D721Med (cell line): ENCODE measurements at places on chromosomes 2 and 18.

DNA sequence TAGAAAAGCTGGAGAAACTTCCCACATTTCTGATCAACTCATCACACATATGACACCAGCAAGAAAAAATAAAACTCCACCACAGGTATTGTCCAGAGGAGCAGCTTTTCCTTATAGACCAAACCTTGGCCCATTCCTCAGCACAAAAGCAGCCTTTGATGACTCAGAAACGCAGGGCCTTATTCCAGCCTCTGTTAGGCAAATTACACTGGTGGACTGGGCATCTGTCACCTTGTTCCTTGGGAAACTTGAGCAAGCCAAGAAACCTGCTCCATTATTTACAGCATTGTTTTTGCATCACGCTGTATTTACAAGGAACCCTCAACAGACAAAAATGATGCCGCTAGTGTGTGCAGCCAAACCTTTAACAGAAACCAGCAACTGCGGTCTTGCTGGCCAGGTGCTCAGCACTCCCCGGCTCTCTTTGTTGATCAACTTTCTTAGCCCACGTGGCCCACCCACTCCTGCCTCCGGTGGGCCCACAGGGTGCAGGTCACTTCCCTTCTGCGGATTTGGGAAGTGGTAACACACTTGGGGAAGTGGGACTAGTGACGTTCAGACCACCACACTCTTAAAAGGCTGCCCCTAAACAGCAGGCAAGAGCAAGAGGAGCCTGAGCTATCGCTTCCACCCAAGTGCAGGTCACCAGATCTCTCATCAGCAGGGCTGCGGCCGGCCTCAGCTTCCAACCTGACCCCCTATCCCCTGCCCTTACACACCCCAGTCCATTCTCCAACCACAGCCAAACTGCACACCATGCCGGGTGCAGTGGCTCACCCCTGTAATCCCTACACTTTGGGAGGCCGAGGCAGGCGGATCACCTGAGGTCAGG lies 1.5 kb downstream of the AP1S3 start:
- no peak for DNase-seq

DNA sequence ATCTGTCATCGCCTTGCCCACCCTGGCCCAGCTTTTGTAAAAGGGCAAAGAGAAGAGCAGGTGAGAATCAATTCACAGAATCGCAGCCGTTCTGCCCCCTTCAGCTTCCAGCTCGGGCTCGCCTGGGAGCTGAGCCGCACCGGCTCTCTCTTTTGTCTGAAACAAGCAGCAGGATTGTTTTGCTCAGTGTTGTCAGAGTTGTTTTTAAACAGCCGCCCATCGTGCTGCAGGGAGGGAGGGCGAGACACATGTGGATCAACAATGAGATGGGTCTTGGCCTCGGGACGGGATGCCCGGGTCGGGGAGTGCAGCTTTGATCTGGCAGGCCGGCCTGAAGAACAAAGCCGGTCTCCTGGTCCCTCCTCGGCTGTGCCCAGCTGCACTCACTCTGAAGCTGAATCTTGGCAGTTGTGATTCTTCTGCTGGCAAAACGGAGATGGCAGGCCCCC lies 39.7 kb upstream of the HDAC4 start:
- no peak for DNase-seq

DNA sequence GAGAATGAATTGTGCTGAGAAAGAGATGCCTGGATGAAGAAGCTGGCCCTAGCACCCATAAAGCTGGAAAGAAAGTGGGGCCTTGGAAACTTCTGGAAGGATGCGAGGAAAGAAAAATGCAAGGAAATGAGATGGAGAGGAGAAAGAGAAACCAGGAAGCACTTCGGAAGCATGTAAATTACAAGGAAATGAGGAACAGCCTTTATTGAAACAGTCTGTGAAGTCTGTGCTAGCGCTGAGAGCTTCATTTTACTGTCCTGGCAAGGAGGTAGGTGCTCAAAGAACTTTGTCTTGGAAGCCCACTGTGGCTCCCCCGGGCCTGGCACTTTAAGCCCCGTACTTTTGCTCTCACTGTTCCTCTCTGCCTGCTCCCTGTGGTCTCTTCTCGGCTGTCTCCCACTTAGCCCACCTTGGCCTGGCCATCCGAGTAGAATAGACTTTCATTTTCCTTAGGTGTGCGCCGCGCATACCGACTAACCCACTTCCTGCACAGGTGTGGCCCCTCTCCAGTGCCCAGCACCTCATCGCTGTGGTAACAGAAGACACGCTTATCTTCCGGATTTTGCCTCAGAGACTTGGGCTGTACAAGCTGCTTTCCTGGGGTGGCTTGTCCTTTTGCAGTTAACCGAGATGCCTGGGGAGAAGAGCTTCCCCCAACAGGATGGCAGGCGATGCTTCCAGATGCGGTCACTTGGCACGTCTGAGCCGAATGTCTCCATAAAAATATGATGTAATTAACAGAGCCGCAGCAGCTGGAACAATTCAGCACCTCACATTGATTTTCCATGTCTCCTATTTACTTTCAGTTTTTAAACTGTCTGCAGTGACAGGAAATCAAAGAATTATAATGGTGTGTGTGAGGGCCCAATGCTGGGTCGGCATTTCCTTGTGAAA lies 199.6 kb downstream of the HRH4 start:
- no peak for DNase-seq

DNA sequence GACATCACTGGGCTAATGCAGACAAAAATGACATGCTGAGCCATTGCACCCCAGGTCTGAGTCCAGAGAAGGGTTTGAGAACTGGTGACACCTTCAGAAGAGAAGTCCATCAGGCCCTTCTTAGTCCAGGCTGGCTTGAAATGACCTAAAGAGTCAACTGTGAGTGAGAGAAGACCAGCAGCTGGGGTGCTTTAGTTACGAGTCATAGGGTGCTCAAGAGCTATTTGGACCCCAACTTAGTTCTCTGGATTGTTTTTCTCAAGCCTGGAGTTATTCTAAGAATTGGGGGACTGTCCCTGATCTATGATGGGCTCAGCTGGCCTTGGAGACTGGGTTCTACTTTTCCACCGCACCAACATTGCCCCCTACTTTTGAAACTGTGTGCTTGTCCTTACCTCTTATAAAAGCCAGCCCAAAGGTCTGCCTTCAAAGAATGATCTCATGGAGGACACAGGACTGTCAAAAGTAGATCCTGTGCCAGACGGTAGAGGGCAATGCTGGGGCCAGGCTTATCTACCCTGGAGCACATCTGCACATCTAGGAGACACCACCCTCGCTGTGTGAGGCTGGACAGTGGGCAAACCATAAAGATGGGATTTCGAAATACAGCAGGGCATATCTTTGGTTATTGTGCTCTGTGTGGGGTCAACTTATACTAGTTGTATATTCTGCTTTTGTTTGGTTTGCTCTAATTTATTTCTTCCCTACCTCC lies 333.0 kb upstream of the SLC14A2 start:
- DNase-seq: no peak
